ENCODE measurements at places on chromosomes 2 and 18.

- no peak for DNase-seq
Observed at GRCh38 chr2:190693533-190694232, 44.8 kb downstream of the NAB1 start.

DNA sequence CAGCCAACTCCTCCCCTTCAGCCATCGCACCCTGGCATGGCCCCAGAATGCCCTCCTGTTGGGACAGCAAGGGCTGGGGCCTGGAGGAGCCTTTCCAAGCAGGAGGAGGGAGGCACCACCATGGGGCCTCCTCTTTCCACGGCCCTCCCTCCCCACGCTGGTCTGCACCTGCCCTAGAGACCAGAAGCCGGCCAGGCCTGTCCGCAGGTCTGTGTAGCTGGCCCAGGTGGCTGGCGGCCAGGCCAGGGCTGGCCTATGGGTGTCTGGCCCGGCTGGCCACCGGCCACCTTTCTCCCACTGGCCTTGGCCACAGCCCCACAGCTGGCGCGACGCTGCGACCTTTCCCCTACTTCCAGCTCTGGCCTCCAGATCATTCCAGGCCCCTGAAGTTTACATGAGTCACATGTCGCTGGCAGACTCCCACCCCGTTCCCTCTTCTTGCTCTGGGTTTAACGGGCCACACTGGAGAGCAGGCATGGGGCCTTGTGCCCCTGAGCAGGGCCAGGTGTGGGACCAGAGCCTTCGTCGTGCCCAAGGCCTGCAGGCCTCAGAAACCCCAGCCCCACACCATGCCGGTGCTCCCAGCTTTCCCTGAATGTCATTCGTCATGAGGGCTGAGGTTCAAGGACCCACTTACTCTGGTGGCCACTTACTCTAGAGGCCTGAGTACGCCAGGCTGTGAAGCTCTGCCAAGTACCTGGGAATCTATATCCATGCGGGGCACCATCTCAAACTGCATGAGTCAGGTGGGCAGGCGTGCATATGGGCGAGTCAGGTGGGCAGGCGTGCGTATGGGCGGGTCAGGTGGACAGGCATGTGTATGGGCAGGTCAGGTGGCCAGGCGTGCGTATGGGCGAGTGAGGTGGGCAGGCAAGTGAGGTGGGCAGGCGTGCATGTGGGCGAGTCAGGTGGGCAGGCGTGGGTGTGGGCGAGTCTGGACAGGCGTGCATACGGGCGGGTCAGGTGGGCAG, 33.3 kb upstream of the KLF11 start:
- DNase-seq, result no peak

DNA sequence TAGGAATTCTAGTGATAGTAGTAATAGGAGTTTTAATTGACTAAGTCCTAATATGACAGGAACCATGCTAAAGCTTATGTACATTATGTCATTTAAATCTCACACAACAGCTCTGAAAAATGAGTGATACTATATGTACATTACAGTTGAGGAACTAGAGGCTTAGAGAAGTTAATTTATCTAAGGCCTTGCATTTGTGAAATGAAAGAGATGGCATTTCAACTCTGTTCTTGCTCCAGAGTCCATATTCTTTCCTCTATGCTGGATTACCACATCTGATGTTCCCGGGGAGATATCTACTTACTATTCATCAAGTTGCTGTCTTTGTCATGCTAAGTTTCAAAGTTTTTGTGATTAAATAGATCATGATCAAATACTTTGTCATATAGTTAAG, 5.7 kb downstream of the AGPS start:
- DNase-seq, result no peak

GRCh38 chr2:163565192-163565591, 170.6 kb downstream of the FIGN start:
- DNase-seq, result no peak

DNA sequence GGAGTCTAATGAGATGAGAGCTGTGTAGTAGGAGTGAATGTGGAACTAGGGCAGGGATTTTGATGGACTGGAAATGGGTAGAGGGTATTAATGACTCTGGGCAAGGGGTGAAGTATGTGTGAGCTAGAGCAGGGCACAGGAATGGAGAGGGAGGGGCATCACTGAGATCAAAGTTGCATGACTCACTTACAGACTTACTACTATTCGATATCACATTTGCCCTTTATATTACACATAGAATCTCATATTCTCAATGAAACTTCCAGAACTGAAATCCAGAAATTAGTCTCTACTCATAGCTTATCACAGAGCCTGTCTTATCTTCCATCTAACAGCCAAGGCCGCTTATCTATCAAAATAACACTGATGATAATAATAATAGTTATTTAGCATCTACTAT, 20.0 kb upstream of the ITGB6 start:
- no peak for DNase-seq

DNA sequence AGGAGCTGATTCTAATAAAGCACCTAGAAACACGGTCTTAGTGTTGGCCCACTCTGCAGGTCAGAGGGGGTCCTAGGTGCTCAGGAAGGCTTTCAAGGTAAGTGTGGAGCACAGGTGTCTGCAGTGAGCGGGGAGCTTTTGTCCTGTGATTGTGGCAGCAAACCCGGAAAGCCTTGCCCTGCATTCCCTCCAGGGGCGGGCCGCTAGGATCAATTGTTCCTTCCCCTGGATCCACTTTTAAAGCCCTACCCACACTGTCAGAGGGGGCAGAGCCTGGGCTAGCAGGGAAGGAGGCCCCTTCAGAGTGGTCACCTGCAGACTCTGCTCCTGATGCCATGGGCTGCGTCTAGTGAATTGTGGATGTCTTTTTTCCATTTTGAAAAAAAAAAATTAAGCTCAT, 176.0 kb downstream of the CTIF start:
- no peak for DNase-seq

- no peak for DNase-seq
Observed at GRCh38 chr2:214902286-214902685, 92.8 kb upstream of the BARD1 start.

GRCh38 chr2:65880436-65880835, 448.0 kb upstream of the SPRED2 start:
- no peak for DNase-seq

DNA sequence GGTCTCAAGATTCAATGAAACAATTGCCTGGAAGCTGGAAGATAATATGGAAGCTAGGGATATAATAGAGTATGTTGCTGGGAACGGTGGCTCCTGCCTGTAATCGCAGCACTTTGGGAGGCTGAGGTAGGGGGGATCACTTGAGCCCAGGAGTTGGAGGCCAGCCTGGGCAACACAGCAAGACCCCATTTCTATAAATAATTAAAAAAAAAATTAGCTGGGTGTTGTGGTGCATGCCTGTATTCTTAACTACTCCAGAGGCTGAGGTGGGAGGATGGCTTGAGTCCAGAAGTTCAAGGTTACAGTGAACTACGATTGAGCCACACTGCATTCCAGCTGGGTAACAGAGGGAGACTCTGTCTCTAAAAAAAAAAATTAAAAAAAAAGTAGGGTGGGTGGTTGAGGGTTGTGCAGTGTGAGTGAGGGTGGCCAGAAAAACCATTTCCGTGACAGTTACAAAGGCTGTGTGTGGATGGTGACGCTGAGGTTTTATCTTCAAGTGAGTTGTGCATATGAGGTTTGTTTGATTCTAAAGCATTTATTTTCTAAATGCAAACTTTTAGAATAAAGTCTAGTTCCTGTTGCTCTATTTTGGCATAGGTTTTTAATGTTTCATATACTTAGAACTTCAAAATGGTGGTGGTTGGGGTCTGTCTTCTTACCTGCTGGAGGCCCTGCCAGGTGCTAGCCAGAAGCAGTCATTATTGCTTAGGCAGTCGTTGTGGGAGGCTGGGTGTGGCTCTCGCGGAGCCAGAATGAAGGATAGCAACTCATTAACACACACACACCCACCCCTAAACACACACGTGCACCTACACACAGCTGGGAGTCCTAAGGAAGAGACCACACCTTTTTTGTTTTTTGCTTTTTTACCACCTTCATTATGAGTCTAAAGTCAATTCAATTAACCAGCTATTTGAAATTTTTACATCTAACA, 4.7 kb upstream of the IL1R2 start:
- DNase-seq, result no peak

DNA sequence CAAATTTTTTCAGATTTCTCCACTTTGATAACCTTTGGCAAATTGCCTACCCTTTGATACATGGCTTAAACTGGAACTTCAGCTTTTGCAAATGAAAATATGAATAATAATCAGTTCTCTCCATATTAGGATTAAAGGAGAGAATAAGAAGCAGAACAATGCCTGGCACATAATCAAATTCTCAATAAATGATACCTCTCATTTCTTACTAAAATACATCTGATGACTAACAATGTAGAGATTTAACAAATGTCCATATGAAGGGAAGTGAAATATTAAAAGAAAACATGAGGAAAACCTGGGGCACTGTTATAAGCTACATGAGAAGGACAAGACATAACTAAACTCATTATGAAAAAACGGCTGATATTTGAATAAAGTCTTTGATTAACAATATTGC, 1103.6 kb downstream of the LRP1B start:
- DNase-seq, result no peak

GRCh38 chr2:119691189-119691588, 12.2 kb downstream of the TMEM177 start:
- DNase-seq, result no peak

- no peak for DNase-seq
Observed at GRCh38 chr18:50674307-50674980, 114.6 kb downstream of the MAPK4 start.

GRCh38 chr18:410047-410455, 90.5 kb downstream of the COLEC12 start:
- DNase-seq, result no peak

DNA sequence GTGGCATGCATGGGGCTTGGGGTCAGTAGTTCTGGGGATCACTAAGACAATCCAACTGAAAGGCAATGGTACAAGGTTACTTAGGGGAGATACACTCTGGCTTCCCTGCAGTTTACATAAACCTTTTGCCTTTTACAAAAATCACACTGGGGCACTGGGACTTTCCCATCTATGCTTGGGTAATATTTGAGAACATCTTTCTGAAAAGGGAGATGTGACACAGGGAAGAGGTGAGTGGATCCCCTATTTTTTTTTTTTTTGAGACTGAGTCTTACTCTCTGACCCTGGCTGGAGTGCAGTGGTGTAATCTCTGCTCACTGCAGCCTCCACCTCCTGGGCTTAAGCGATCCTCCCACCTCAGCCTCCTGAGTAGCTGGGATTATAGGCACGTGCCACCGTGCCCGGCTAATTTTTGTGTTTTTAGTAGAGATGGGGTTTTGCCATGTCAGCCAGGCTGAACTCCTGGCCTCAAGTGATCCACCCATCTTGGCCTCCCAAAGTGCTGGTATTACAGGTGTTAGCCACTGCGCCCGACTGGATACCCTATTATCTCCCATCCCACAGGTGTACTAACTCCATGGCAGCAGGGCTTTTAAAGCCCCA, 82.8 kb upstream of the DNMT3A start:
- DNase-seq, result peak; percentile 12

DNA sequence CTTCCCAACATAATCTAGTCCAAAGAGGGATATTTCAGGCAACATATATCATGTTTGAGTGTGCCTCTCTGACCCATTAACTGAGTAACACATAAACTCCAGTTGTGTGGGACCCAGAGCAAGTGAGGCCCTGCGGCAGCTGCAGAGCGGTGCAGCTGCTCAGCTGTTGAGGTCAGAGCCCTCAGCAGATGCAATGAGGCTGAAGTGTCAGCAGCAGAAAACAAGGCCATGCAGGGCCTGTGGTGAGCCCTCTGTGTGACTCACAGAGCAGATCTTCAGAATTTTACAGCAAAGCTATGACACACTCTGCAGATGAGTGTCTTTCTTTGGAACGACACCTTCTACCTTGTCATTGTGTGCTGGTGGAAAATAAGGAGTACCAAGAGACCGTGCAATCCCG, 168.5 kb downstream of the CBLN2 start:
- no peak for DNase-seq

GRCh38 chr2:173106959-173107628, 31.4 kb downstream of the MAP3K20 start:
- no peak for DNase-seq

GRCh38 chr2:192159736-192160135, 35.0 kb downstream of the TMEFF2 start:
- peak; percentile 18 for DNase-seq

GRCh38 chr2:178943745-178944144, 106.2 kb downstream of the CCDC141 start:
- no peak for DNase-seq

GRCh38 chr2:236273126-236273525, 8.9 kb upstream of the ASB18 start:
- DNase-seq, result no peak

DNA sequence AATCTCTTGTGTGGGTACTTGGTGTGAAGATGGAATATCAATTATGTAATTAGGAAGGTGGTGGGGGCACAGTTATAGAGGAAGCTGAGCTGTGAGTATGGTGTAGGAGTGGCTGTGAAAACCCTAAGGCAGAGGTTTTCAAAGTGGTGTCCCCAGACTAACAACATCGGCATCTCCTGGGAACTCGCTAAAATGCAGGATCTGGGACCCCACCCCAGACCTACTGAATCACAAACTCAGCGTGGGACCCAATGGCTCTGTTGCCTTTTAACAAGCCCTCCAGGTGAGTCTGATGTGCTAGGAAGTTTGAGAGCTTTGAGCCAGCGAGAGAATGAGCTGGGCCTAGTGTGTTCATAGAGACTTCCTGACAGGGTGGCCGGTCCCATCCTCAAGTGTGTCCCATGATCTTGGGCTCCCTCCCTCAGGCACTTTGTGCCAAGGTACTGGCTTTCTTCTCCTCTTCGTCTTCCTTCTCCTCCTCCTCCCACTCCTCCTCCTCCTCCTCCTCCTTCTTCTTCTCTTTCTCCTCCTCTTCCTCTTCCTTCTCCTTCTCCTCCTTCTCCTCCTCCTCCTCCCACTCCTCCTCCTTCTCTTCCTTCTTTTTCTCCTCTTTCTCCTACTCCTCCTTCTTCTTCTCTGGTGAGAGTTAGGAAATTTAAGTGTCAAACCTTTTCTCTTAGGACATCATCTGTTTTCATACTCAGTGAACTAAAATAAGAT, 86.6 kb downstream of the PDK1 start:
- no peak for DNase-seq

DNA sequence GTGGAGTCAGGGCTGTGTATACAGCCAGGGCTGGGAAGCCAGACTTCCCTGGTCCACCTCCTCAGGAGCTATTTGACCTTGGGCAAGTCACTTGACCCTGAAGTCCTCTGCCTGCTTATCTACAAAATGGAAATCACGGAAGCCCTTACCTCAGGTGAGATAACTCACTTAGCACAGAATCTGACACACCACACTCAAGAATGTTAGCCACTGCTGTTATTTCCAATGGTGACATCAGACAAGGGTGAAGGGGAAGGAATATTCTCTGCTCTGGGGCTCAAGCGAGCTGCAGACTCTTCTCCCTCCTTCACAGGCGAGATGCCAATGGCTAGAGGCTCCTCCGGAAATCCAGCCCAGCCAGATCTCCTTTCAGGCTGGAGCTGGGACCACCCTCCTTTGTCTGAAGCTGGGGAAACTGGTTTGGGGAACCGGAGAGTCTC, 189.6 kb downstream of the HAUS1 start:
- DNase-seq, result no peak

DNA sequence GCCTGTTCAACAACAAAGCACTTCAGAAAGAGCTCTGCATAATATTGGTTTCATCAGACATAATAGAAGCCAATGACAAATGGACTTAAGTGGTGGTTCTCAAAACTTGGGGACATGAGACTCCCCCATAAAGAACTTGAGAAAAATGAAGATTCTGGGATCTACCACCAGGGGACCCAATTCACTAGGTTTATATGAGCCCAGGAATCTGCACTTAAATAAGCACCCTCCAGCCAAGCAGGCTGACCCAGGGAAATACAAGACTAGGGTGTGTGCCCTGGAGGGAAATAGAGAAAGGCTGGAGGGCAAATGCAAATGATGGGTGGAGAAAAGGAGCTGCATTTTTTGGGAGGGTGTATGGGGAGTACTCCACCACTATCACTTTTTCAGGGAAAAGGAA, 52.5 kb downstream of the SATB2 start:
- peak; percentile 42 for DNase-seq

- no peak for DNase-seq
Observed at GRCh38 chr2:237590272-237591140, at the start of gene RAB17. TSS of gene RAB17 (minus strand) at chr2:237590734. CDS start at chr2:237586154, 4,580 bp downstream.

All from suppressor macrophage treated with lipopolysaccharide for 1 hour (primary cell).